ENCODE measurements at places on chromosomes 1 and 21. TPM values are rescaled to one million over a fixed set of nuclear protein-coding genes. Genes with fewer than 3 reads are reported as not detected.

GRCh38 chr1:209355415-209355814 lies 228.1 kb upstream of the CAMK1G start:
- no peak for DNase-seq

- no peak for DNase-seq
Measured at GRCh38 chr1:51410568-51411460, 80.5 kb upstream of the TTC39A start.

DNA sequence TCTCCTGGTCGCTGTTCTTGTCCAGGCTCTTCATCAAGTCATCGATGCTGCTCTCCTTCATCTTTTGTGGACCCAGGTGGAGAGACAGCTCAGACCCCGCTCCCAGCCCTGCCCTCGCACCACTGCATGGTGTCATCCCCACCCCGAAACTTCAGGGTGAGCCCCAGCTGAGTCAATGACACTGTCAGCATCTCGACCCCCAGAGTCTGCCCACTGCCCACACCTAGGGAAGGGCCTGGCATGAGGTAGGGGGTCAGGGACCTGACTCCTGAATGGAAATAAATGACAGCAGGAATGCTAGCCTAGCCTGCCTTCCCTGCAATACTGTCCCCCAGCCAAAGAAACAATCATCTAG lies 1.6 kb upstream of the S100A6 start:
- no peak for DNase-seq

Gene DNAJC6
- 0.10 TPM for total RNA-seq

DNA sequence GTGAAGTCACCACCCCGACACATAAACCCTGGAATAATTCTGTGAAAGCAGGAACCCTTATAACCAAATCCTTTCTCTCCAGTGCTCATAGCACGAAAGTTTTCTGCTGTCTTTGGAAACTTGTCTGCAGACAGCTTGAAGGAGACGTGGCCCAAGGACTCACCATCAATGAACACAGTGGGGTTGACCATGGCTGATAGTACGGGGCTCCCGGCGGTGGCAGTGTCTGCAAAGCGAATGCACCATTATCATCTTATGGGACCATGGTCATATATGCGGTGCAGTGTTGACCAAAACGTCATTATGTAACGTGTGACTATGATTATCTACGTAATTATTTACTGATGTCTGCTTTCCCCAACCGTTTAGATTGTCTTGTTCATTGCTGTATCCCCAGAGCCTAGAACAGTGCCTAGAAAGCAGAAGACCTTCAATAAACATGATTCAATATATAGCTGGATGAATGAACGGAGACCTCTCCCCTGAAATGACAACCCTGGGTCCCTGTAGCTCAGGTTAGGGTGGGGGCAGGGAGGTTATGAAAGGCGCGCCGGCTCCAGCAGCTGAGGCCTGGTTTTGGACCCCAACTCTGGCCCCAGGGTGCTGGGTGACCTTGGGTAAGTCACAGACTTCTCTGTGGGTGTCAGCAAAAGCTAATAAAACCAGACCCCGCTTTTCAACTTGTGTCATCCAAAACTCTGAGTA lies 128.4 kb upstream of the ZBTB40 start:
- no peak for DNase-seq

Gene TMEM82
- total RNA-seq, result not detected

DNA sequence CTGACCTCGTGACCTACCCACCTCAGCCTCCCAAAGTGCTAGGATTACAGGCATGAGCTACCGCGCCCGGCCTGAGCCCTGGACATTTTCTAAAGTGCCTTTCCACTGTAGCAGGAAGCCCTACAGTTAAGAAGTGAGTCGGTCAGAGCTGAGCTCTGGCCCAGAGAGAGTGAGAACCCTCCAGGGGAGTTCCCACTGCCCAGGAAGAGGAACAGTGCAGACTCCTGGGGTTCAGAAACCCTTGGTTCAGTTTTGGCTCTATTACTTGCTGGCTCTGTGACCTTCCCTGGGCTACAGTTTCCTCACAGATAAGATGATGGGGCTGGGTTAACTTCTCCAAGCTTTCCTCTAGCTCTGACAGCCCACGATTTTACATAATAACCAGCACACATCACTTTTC lies 20.9 kb downstream of the SLC9A1 start:
- DNase-seq, result no peak

Gene RGS13
- total RNA-seq, result not detected

DNA sequence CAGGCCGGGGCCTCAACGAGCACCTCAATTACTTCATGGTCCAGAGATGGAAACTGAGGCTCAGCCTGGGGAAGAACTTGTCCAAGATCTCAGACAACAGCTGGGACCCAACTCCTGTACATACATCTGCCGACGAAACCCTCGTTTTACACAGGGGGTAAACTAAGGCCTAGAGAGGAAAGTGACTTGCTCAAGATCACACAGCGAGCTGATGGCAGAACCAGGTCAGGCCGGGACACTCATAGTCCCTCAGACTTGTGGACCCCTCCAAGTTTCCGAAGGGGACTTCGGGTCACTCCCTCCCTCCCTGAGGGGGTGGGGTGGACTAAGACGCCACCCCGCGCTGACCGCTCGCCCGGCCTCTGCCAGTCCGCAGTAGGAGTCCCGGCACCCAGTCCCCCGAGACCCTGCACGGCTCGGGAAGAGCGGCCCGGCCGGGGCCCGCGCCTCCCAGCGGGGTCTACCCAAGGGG lies 430 bp downstream of the WASF2 start:
- peak; percentile 56 for DNase-seq

GRCh38 chr1:19517017-19517416 lies 31.7 kb upstream of the CAPZB start:
- no peak for DNase-seq

Gene KCNJ9
- not detected for total RNA-seq

DNA sequence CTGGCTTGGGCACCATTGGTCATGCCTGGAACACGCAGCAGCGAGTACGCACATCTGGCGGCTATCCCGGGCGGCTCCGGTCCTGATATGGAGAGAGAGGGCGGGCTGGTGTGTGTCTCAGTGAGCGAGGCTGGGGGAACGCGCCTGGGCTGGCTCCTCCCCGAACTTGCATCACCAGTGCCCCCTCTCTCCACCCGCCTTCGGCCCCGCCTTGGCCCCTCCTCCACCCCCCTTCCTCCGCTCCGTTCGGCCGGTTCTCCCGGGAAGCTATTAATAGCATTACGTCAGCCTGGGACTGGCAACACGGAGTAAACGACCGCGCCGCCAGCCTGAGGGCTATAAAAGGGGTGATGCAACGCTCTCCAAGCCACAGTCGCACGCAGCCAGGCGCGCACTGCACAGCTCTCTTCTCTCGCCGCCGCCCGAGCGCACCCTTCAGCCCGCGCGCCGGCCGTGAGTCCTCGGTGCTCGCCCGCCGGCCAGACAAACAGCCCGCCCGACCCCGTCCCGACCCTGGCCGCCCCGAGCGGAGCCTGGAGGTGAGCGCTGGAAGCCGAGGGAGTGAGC lies at the start of gene ATF3:
Gene ATF3, plus strand, starts transcription at position 370 of the 567 bp plus-strand sequence. CDS start 6,261 bp downstream, outside the sequence.
- DNase-seq, result peak; percentile 97

GRCh38 chr1:203454986-203455471 lies 20.6 kb upstream of the PRELP start:
- no peak for DNase-seq

DNA sequence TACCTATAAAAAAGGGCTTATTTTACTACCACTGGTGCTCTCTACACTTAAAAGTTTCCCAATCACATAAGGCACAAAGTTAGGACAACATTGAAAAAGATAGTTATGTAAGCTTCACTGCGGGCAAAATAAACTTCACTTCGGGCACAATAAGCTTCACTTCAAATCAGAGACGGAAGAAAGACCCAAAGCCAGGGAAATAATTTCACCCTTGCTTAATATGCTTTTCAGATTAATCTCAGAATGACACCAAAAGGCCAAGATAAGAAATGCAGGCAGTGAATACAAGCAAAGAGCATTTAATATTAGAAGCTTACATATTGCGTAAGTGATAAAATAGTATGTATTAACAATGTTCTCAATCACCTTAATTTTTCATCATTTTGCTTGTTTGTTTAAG lies 444.2 kb downstream of the SETD4 start:
- peak; percentile 1 for DNase-seq

GRCh38 chr1:241551759-241552638 lies 19.8 kb downstream of the KMO start:
- DNase-seq, result no peak

- no peak for DNase-seq
Measured at GRCh38 chr1:81409780-81410274, 390.9 kb upstream of the ADGRL2 start.

GRCh38 chr1:39676948-39677548 lies 5.1 kb upstream of the NT5C1A start:
- no peak for DNase-seq

- peak; percentile 53 for DNase-seq
Measured at GRCh38 chr1:159211331-159212136, 6.9 kb downstream of the ACKR1 start.

- DNase-seq, result no peak
Measured at GRCh38 chr1:164576291-164577271, 17.6 kb downstream of the PBX1 start.

Gene FALEC
- not detected for total RNA-seq

Gene TBX15
- total RNA-seq, result 0.03 TPM

DNA sequence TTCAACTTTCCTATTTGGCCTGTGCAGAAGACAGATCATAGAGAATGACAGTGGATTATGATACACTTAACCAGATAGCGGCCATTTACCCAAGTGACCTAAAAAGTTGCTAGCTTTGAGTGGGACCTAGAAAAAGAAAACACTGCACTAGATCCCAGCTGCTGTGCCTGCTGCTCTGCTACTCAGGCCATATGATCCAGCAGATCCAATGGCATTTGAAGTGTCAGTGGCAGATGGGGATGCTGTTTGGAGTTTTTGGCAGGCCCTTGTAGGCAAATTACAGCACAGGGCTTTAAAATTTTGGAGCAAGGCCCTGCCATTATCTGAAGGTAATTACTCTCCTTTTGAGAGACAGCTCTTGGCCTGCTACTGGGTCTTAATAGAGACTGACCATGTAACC lies 74.0 kb upstream of the KCNE2 start:
- DNase-seq, result no peak

Gene HNRNPCL4
- not detected for total RNA-seq

- no peak for DNase-seq
Measured at GRCh38 chr1:58406301-58407071, 140.0 kb downstream of the OMA1 start.

DNA sequence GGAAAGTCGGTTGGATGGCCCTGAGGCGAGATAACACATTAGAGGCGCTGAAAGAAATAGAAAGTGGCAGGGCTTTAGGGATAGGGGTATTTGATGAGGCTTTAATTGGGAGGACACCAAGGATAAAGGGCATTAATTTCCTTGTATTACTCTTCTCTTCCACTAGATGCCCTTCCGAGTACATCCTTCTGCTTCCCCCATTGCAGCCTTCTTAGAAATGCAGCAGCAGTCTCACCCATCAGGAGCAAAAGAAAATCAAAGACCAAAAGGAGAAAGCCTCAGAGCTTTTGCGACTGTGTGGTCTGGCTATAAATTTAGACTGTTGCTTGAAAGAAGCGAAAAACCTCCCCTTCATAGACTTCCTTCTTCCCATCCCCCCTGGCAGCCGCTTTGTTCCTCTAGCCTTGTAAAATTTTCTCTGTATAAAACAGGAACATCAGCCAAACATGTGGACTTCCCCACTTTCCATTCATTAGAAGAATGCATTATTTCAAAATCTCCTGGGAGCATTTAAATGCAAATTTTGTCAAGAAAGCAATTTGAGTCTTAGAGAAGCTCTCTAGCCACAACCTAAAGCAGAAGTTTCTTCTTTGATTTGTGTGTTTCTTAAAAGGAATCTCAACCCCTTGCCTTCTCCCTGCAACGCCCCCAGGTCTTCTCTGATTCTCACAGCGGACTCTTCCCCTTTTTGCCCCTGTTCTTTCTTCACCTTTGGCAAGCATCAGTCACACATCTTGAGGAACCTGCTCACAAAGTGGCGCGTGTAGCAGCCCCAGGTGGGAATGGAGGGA lies 76.6 kb downstream of the NDUFS5 start:
- DNase-seq, result peak; percentile 67

Gene SPATA1
- 1.3 TPM for total RNA-seq

- no peak for DNase-seq
Measured at GRCh38 chr1:24091971-24092482, 19.9 kb downstream of the MYOM3 start.

DNA sequence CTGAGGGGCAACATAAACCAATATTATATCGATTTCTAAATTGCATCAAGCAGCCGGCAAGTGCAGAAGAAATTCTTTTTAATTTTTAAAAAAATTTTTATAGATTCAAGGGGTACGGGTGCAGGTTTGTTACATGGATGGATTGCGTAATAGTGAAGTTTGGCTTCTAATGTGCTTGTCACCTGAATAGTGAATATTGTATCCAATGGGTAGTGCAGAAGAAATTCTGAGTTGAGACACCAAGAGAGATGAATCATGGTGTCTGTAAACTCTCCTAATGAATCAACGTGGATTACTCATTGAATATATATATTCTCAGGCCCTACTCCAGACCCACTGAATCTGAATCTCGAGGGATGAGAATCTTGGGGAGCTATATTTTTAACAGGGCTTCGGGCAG lies 253.7 kb upstream of the FOXD3 start:
- DNase-seq, result no peak

- DNase-seq, result peak; percentile 56
Measured at GRCh38 chr1:248757784-248758195, 2.2 kb upstream of the LYPD8 start.

DNA sequence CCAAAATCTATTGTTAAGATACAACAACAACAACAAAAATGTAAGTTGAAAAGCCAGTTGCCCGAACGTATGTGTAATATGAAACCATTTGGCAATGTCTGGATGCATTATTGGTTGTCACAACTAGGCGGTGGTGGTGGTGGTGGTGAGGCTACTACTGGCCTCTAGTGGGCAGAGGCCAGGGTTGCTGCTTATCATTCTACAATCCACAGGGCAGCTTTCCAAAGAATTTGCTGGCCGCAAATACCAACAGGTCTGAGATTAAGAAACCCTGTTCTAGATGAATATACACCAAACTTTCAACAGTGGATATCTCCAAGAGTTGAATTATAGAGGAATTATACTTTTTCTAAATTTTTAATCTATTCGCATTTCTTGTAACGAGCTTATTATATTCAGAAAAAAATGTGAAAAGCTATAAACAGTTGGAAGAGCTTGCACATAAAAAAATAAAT lies 26.8 kb upstream of the ZNF697 start:
- peak; percentile 88 for DNase-seq

Gene CTPS1
- total RNA-seq, result 40.1 TPM

- DNase-seq, result no peak
Measured at GRCh38 chr1:18736958-18737357, 106.3 kb downstream of the PAX7 start.

GRCh38 chr1:13708380-13708982 lies 8.5 kb downstream of the PRDM2 start:
- no peak for DNase-seq

All from HT-29 (cell line).